ENCODE measurements at places on chromosomes 16 and 17. TPM values are rescaled to one million over a fixed set of nuclear protein-coding genes. Genes with fewer than 3 reads are reported as not detected.

DNA sequence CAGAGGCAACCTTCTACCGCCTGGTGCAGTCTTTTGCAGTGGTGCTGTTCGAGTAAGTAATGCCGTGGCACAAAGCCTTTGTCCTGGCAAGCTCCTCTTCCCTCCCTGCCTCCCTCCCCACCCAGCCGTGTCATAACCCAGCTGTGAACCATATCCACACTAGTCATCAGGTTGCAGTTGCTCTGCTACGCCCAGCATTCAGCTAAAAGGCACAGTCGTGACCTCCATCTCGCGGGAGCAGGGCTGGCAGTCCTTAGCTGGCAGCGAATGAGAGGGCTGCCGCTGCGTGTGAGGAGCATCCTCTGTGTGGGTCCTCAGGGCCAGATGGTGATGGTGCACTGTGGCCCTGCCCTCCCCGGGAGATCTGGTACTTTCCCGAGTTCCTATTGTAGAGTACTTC is 39.3 kb downstream of the CIBAR2 start:
- H3K27me3 ChIP-seq = no peaks in the 10 kb centered on the region
- no peak for DNase-seq
- H3K4me3 ChIP-seq = no peak overlapping the region
- H3K27ac ChIP-seq = no peak overlapping the region
- no peaks in the 10 kb centered on the region for H3K4me1 ChIP-seq

DNA sequence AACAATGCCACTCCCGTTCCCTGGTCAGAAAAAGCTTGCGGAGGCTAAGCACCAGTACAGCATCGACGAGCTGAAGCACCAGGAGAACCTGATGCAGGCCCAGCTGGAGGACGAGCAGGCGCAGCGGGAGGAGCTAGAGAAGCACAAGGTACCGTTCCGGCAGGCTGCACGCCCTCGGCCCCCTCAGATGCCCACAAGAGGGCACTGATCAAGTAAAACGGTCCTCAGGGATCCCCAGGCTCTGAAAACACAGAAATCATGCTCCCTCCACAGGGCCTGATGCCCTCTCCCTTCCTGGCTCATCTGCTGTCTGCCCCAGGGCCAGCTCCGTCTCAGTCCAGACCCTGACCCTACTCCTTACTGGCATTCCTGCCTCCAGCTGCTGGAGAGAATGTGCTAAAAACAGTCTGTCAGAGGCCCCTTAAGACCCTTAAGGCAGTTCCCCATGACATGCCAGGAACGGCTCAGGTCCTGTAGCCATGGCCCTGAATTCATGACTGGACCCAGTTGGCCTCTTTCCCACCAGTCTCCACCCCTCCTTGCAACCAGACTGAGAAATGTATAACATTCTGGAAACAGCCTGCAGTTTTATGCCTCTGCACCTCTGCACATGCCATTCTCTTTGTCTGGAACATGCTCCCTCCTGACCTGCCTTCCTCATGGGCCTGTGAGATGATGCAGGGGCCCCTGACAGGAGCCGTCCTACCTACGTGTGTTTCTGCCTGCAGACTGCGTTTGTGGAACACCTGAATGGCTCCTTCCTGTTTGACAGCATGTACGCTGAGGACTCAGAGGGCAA is 21.8 kb downstream of the DRC3 start:
- no peak overlapping the region for H3K4me3 ChIP-seq
- H3K4me1 ChIP-seq = no peaks in the 10 kb centered on the region
- no peaks in the 10 kb centered on the region for H3K27me3 ChIP-seq
- H3K27ac ChIP-seq = no peak overlapping the region
- peak; percentile 16 for DNase-seq
- H3K36me3 ChIP-seq = no peaks in the 10 kb centered on the region

Gene AHSP
- total RNA-seq = not detected

DNA sequence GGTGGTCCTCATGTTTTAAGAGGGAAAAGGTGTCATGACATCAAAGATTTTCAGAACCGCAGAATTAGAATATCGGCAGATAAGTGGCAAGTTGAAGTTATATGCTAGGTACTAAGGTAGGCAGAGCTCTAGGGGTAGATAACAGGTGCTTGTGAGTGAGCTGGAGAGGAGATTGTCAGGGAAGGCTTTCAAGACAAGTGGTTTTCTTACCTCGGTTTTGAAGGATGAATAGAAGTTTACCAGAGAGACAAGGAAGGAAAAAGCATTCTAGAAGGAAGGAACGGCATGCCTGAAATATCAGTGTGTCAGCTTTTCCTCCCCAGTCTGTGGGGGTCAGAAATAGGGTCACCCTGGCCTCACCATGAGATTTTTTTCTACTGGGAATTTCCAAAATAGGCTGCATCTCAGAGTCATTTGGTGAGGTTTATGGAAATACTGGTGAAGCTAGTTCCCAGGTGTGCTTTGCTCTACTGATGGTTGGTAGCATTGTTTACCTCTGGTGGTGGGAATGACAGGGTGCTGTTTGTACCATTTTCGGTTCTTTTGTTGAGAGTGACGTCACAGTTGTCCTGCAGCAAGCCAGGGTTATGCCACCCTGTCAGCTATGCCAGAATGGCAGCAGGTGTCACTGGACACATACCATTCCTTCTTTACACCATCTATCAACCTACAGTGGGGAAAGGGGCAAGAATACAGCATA is 112.5 kb downstream of the MSI2 start:
- H3K27ac ChIP-seq = no peak overlapping the region
- peaks cover 2% of the 10 kb centered on the region for H3K36me3 ChIP-seq
- no peak overlapping the region for H3K4me3 ChIP-seq
- peaks cover 32% of the 10 kb centered on the region for H3K4me1 ChIP-seq
- DNase-seq = no peak

GRCh38 chr16:21116148-21116693 is 34.4 kb downstream of the DNAH3 start:
- peak overlapping the region; percentile 69 for H3K4me3 ChIP-seq
- H3K36me3 ChIP-seq = no peaks in the 10 kb centered on the region
- peak overlapping the region; percentile 27 for H3K27ac ChIP-seq
- peak; percentile 1 for DNase-seq
- peaks cover 5% of the 10 kb centered on the region for H3K4me1 ChIP-seq

DNA sequence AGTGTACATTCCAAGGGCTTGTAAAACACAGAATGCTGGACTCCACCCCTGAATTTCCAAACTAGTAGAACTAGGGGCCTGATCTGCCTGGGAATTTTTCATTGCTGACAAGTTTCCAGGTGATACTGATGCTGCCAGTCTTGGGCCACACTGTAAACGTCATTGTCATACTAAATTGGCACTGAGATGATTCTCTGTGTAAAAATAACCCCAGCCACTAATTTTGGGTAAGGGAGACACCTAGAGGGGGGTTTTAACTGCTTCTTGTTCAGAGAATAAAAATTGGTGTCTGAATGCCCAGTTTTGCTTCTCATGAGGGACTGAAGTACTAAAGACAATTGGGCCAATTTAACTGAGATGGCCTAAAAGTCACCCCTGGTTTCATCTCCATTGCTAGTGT is 5.0 kb upstream of the CDH13 start:
- no peaks in the 10 kb centered on the region for H3K36me3 ChIP-seq
- H3K27me3 ChIP-seq = peaks cover 38% of the 10 kb centered on the region
- no peak for DNase-seq
- H3K27ac ChIP-seq = no peak overlapping the region
- no peak overlapping the region for H3K4me3 ChIP-seq
- no peaks in the 10 kb centered on the region for H3K4me1 ChIP-seq

Gene HOXB1
- not detected for total RNA-seq

- no peaks in the 10 kb centered on the region for H3K36me3 ChIP-seq
- peak overlapping the region; percentile 94 for H3K27ac ChIP-seq
- H3K4me1 ChIP-seq = peaks cover 94% of the 10 kb centered on the region
- peak overlapping the region; percentile 85 for H3K4me3 ChIP-seq
- no peaks in the 10 kb centered on the region for H3K27me3 ChIP-seq
- peak; percentile 77 for DNase-seq
These were observed 64.2 kb downstream of the PITPNC1 start for GRCh38 chr17:67441052-67441895.

DNA sequence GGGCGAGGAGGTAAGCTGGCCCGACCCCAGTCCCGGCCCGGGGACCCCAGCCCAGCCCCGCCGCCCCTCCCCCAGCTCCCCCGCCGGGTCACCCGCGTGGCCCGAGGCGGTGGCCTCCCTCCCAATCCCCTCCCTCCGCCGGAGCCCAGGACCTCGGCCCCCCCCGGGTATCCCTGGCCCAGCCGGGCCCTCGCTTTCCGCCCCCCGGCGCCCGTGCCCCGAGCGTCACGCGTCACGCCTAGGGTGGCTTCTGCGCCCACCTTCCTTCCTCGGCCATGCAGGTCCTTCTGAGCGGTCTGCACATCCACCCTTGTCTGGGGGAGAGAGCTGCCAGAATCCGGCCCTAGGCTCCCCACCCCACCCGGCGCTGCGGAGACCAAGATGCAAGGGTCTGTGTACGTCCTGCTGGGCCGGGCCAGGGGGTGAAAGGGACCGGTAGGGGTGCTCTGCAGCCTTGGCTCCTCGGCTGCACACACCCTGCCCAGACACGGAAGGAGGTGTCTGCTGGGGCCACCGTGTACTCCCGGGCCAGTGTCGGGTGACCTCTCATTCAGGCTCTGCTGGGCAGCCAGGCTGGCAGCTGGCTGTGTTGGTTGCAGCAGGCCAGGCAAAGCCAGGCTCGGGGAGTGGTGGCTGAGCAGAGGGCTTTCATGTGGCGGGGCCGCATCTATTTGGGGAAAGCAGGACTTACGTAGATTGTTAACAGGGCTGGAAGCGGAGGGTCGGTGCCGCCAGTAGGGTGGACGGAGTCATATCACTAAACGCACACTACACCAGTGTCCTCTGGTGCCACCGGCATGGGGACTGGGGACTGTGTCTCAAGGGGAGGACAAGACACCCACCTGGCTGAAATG is 754 bp downstream of the RAB11FIP4 start:
- H3K27ac ChIP-seq = no peak overlapping the region
- H3K27me3 ChIP-seq = peaks cover 57% of the 10 kb centered on the region
- H3K4me3 ChIP-seq = peak overlapping the region; percentile 66
- H3K36me3 ChIP-seq = no peaks in the 10 kb centered on the region
- no peak for DNase-seq

- H3K36me3 ChIP-seq = no peaks in the 10 kb centered on the region
- DNase-seq = no peak
- no peak overlapping the region for H3K27ac ChIP-seq
- peaks cover 10% of the 10 kb centered on the region for H3K4me1 ChIP-seq
These were observed 16.5 kb downstream of the TSPOAP1 start for GRCh38 chr17:58312021-58312630.

DNA sequence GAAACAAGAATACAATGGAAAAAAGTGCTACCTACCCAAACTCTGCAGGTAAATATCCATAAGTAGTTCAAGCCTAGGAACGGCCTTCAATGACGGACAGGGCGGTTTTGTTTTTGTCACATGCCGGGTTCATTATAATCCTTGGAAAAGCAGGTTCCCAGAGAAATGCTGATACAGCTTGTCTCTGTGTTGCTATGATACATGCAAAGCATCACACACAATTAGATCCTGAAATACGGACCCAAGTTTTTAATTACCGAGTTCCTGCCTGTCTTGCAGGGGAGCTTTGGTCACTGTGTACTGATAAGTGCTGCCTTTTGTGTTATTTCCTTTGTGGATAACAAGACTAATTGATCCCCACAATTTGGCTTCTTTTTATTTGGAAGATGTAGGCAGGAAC is 217.4 kb downstream of the HAPSTR1 start:
- no peaks in the 10 kb centered on the region for H3K36me3 ChIP-seq
- no peak overlapping the region for H3K4me3 ChIP-seq
- DNase-seq = no peak

Gene ORC6
- 57.2 TPM for total RNA-seq

- DNase-seq = no peak
- H3K27me3 ChIP-seq = no peaks in the 10 kb centered on the region
- H3K36me3 ChIP-seq = no peaks in the 10 kb centered on the region
These were observed 6.7 kb downstream of the CLEC16A start for GRCh38 chr16:10951026-10951425.

DNA sequence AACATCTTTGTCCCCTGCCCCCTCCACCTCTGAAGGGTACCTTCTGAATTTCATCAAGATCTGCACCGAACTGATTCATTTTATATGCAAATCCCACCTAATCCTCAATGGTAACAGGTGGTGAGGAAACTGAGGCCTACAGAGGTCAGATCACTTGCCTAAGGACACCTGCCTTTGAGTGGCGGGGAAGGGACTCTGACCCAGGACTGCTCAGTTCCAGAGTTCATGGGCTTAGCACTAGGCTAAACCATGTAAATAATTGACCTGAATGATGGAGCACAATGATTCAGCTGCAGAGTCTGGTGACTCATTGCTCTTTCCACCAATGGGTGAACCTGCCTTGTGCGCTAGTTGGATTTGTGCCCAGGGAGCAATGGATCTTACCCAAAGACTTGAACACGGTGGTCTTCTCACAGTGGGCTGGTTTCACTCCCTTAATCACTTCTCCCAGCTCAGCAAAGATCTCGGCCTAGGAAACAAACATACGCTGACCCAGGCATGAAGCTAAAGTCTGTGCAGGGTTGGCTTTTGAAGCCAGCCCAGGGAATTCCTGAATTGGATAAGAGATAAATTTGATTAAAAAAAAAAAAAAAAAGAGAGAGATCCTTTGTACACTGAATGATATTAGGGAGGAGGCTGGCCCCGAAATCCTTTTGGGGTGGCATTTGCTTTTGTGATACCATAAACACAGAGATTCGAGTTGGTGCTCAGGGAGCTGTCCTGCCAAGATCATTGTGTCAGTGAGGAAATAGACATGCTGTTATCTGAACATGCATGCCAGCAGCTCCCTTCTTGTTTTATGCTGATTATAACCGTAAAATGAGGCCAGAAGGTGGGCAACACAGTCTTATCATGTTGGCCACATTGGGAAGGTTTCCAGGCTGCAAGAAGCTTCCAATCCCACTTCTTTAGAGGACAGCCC is 17.0 kb downstream of the CRYM start:
- H3K4me3 ChIP-seq = no peak overlapping the region
- no peaks in the 10 kb centered on the region for H3K4me1 ChIP-seq
- no peaks in the 10 kb centered on the region for H3K36me3 ChIP-seq
- peaks cover 5% of the 10 kb centered on the region for H3K27me3 ChIP-seq
- no peak overlapping the region for H3K27ac ChIP-seq
- DNase-seq = no peak

DNA sequence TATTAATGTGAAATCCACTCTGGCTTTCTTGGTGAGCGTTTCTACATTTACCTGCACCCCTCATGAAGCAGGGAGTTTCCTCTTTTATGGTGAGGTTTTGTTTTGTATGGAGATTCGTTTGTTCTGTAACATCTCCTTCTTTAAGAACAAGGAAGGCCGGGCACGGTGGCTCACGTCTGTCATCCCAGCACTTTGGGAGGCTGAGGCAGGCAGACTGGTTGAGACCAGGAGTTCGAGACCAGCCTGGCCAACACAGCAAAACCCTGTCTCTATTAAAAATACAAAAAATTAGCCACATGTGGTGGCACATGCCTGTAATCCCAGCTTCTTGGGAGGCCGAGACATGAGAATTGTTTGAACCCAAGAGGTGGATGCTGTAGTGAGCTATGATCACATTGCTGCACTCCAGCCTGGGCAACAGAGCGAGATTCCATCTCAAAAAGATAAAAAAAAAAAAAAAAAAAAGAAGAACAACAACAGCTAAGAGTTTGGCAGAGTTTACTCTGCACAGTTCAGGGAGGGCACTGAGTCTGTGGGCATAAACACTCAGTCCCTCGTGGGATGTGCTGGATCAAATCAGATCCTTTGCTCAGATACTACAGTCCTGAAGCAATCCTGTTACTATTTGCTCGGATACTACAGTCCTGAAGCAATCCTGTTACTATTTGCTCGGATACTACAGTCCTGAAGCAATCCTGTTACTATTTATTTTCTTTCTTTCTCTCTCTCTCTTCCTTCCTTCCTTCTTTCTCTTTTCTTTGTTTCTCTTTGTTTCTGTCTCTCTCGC is 28.9 kb downstream of the ADCY9 start:
- H3K4me1 ChIP-seq = peaks cover 10% of the 10 kb centered on the region
- no peaks in the 10 kb centered on the region for H3K27me3 ChIP-seq
- no peak overlapping the region for H3K4me3 ChIP-seq
- peak overlapping the region; percentile 17 for H3K27ac ChIP-seq
- no peaks in the 10 kb centered on the region for H3K36me3 ChIP-seq
- no peak for DNase-seq
